CD4-positive, alpha-beta T cell treated with Interferon gamma for 1 hour (primary cell): ENCODE measurements at places on chromosomes 13 and 19.
A peak's percentile ranks its signal among the peaks of the same experiment; 100 is the strongest.

GRCh38 chr19:16668176-16668575, 7.2 kb downstream of the TMEM38A start:
- DNase-seq, result no peak

GRCh38 chr19:1181606-1182005, 7.5 kb upstream of the SBNO2 start:
- no peak for DNase-seq

GRCh38 chr13:109976206-109976997, 190.0 kb upstream of the IRS2 start:
- no peak for DNase-seq

- no peak for DNase-seq
These were observed 80.5 kb downstream of the MBNL2 start for GRCh38 chr13:97302611-97303010.

DNA sequence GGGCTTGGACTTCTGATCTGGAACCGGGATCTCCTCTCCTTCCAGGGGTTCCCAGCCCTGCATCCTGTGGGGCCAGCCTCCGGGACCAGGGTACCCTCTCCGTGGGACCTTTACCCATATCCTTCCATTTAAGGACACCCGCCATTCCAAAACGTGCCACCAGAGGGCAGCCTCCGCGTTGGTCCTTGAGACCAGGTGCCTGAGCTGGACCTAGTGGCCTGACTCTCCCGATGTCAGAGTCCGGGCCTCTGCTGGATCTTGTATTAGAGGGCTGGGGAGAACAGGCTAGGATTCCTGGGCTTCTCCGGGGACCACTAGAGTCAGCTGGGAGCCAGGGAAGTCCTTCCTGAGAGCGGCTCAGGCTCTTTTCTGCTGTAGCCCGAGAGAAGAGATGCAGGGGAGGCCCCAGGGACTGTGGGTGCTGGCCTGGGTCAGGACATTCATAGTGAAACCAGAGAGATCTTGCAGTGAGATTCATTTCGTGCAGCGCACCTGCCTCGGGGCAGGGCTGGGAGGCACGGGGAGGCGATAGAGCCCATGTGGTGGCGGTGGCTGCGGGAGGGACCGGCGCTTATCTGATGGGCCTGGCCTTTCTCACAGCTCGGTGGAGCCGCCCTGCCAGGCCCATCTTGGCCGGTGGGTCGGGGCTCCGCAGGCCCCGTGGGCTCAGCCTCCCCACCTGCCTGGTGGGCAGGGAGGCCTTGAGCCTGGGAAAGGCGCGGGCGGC, 9.8 kb upstream of the SLC7A10 start:
- DNase-seq, result peak; percentile 61

- DNase-seq, result no peak
These were observed 31.4 kb downstream of the ZDHHC20 start for GRCh38 chr13:21427741-21428140.

DNA sequence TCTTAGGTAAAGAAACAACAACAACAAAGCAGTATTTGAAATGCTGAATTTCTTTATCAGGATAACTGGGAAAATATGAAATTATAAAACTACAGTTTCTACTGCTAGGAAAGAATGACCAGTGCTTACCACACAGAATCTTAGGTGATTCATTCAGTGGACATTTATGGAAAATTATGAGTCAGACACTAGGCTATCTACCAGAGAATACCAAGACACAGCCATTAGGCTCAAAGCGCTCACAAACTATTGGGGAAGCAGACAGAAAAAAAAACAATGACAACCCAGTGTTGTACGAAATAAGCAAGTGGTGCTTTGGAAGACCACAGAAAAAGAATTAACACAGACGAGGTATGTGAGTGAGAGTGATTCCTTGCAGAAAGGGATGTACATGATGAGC, 1019.5 kb downstream of the PCDH9 start:
- DNase-seq, result no peak

GRCh38 chr19:5580161-5580571, 12.4 kb upstream of the TINCR start:
- DNase-seq, result no peak

GRCh38 chr19:49637821-49638738, 1.9 kb downstream of the RRAS start:
- DNase-seq, result no peak

DNA sequence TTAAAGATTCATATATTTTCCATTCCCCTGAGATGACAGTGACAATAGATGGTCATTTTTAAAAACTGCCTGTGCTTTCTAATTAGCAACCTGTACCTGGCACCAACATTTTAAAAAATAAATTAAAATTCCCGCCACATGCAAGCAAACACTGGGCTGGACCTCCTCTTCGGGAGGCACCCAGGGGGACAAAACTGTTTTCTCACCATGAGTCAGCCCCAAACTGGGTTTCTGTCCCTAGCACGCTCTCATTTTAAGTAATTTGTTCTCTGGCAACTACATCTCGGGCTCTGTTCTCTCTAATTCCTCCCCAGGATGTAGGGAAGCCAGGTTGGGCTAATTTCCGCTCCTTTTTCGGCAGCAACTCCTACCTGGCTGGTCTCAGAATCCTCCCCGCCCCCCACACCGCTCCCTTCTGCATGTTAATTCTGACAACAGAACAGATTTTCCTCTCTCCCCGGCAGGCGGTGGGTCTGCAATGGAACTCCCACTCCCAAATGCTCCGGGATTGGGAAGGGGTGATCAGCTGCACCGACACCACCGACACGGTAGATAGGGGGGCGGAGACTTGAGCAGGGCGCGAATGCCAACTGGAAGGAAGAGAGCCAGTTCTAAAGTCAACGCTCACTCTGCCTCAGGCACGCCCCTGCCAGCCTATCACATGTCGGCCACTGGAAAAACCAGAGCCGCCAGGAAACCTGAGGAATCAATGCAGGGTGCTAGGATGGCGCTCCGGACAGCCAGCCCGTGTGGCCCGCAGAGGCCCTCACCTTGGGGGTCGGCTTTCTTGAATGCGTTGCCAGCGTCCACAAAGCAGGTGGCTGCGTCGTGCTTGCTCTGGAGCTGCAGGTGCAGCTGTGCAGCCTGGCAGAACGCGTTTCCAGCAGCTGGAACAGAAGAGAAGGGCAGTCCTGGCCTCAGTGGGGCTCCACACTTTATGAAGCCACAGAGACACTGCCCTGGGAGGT, 14.7 kb downstream of the NAPA start:
- no peak for DNase-seq

- no peak for DNase-seq
These were observed 188.6 kb downstream of the NUFIP1 start for GRCh38 chr13:44800626-44801025.

DNA sequence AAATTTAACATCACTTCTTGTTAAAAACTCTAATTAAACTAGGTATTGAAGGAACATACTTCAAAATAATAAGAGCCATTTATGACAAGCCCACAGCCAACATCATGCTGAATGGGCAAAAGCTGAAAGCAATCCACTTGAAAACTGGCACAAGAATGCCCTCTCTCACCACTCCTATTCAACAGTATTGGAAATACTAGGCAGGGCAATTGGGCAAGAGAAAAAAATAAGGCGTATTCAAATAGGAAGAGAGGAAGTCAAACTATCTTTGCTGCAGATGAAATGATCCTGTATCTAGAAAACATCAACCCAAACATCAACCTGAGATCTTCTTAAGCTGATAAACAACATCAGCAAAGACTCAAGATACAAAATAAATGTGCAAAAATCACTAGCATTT, 15.6 kb upstream of the LILRB1 start:
- no peak for DNase-seq

GRCh38 chr13:99301913-99302636, 5.1 kb downstream of the GPR183 start:
- no peak for DNase-seq

- no peak for DNase-seq
These were observed 2.2 kb downstream of the AKT2 start for GRCh38 chr19:40282920-40283319.

- DNase-seq, result no peak
These were observed 171.9 kb downstream of the FOXO1 start for GRCh38 chr13:40494513-40494912.

- no peak for DNase-seq
These were observed 103.9 kb downstream of the HS6ST3 start for GRCh38 chr13:96193728-96194310.

- DNase-seq, result no peak
These were observed 108.0 kb downstream of the KCTD15 start for GRCh38 chr19:33904681-33905080.

GRCh38 chr19:35578707-35579106, 7.3 kb upstream of the PMIS2 start:
- DNase-seq, result no peak

DNA sequence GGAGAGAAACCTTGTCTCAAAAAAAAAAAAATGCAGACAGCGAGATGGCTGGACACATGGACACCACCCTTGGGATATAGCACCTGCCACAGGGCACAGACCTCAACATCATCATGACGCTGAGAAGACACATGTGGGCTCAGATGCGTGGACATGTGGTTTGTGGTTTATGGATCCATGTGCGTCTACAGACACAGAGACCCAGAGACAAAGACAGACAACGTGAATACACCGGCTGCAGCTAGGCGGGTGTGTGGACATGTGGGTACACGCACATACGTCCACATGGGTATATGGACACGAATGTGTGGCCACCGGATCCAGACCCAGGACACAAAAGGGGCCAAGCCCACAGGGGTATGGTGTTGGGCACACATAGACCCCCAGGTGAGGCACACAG, 1.3 kb downstream of the TNFSF14 start:
- DNase-seq, result peak; percentile 18

GRCh38 chr13:52348071-52348470, 57.9 kb downstream of the THSD1 start:
- DNase-seq, result no peak

- no peak for DNase-seq
These were observed 45.8 kb upstream of the RCBTB2 start for GRCh38 chr13:48578516-48579164.

GRCh38 chr13:26616126-26616525, 58.6 kb downstream of the WASF3 start:
- no peak for DNase-seq

DNA sequence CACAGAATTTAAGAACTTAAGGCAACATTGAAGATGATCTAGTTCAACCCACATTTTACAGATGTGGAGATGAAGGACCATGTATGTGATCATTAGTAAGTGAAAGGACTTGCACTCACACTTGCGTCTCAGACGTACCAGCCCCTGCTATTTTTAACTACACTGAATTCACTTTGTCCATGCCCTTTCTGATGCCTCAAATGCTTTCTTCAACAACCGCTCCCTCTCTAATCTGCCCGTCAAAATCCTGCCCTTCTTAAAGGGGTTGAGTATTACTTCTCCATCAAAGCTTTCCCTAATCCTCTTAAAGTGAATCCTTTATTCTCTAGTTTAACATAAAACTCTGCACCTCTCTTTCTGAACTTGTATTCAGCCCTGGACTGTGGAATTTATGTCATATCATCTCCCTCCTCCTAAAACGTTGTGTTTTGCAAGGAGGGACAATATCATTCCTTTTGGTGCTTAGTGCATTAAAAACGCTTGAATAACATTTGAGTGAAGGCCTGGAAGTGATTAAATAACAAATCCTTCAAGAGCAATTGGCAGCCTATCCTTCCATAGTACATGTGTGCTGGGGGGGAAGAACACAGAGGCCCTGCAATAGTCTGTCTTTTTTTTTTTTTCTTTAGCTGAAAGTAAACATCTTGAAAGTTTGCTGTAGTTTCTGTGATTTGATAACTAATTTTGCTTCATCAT, 493.3 kb downstream of the LMO7 start:
- DNase-seq, result no peak

- no peak for DNase-seq
These were observed 1279.8 kb upstream of the PCDH9 start for GRCh38 chr13:68509734-68510621.

DNA sequence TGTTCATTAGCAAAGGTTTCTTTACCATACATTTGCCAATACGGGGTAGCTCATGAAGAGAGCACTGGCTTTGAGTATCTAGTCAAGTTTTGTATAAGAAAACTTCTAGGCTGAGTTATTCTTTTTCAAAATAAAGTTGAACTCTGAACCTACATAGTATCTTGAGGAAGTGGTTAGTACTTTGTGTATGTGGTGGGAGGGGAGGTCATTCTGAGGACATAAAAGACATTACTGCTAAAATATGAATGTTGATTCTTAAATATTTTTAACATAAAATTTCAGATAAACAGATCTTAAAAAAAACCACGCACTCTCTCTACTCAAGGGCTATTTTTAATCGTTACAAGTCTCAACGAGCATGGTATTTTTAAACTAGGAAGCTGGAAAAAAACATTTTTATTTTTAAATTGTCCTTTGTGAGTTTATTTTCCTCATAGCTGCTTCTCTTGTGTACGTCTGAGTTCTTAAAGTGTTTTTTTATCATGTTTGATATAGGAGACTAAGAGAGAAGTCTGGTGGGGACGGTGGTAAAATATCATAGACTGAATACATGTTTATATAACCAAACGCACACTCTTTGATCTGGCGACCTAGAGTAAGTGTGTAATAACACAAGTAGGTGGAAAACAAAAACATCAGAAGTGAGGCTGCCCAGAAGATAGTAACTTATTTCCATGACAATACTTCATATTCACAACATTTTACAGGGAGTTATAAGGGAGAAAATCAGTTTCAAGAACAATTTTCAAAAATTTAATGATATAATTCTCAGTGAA, 118.0 kb upstream of the POSTN start:
- no peak for DNase-seq

DNA sequence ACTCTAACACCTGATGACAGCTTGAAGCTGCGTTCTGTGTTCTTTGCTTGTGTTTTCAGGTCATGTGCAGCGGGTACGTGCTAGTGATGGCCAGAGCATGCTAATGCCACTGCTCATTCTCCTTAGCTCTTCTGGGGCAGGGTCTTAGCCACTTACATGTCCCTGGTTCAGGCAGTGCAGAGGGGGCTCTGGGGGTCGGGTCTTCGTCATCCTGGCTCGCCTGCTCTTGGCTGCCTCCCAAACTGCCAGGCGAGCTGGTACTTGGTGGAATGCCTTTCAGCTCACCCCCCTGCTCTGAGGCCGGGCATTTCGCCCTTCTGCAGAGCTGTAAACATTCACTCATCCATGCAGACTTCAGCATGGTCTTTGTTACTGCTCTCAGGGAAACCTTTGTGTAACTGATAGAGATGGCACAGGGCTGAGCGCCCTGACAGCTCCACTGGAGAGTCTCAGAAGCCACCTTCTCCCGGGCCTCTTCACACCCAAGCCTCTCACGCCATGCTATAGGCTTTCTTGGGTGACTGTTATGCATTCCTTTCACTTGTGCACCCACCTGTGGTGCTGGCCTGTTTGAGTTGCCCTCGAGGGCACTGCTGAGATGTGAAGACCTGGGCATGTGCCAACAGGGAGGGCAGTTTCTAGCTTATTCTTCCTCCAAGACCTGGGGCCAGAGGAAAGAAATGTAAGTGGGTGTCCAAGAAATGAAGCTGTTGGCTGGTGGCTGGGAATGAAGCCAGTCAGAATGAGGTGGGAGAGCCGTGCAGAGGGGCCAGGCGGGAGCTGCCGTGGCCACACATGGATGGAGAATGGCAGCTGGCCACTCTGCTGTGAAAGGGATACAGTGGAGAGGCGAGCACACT, 24.4 kb downstream of the FAM124A start:
- DNase-seq, result no peak

GRCh38 chr19:8684001-8684902, 14.3 kb downstream of the ACTL9 start:
- DNase-seq, result no peak
